ENCODE measurements at places on chromosomes 5 and 9.
A peak's percentile ranks its signal among the peaks of the same experiment; 100 is the strongest.

GRCh38 chr9:131271506-131271931 is 4.8 kb downstream of the FAM78A start:
- DNase-seq, result peak; percentile 46

DNA sequence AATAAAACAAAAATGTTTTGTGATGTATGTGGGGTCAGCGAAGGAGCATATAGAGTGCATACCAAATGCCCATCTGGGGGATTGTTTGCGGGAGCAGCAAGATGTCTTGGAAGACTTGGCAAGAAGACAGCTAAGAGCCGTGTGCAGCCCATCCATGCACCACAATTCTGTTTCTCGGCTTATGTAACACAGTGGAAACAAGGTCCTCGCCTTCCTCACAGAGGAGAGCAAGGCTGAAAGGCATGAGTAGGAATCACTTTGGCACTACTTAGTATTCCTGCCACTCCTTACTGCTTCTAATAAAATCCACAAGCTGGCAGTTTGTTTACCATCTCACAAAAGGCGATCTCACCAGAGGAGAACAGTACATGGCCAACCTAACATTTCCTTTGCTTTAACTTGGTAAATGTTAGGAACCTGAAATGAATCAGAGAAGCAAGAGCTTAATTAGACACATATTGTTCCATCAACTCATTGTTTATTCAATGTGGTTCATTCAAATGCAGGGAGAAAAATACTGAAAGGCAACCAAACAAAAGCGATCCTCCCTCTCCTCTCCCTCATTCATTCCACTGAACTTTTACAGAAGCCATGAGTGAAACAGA is 648.1 kb downstream of the ACTL7B start:
- DNase-seq, result no peak

GRCh38 chr5:22947921-22948320 is 94.8 kb upstream of the CDH12 start:
- DNase-seq, result no peak

GRCh38 chr5:34738381-34738780 is 82.3 kb downstream of the RAI14 start:
- DNase-seq, result no peak

- peak; percentile 24 for DNase-seq
These were observed 3.4 kb downstream of the KIAA1958 start for GRCh38 chr9:112489876-112490666.

DNA sequence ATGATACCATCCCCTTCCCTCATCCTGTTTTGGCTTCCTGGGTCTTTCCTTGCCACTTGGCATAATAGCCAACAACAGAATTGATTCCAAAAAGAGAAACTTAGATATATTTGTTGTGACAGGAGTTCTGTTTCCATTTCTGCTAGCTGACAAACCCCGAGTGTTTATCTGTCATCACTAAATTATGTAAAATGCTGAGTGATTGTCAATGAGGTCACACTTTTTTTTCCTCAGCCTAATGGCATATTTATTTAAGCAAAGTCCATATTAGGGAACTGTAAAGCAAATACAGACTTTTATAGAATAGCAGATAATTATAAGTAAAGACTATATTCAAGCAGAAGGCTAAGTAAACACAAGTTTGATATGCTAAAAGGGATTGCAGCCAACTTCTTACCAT is 64.0 kb downstream of the RGS7BP start:
- DNase-seq, result no peak

DNA sequence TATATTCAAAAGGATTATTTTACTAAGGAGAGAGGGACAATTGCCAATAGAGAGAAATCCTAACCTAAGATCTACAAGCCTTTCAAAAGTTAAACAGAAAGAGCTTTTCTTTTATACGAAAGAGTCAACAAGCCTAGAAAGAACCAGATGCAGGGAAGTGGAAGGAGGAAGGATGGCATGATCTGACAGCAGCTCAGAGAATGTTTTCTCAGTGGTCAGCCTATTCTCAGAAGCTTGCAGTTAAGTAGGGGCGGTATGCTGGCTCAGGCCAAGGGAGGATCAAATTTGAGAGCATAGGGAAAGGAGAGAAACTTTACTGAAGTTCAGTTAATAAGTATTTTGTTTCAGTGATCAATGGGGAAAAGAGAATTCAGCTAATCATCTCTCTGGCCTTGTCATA is 88.0 kb upstream of the FTMT start:
- no peak for DNase-seq

- no peak for DNase-seq
These were observed 235.5 kb upstream of the ACTBL2 start for GRCh38 chr5:57718155-57718554.

DNA sequence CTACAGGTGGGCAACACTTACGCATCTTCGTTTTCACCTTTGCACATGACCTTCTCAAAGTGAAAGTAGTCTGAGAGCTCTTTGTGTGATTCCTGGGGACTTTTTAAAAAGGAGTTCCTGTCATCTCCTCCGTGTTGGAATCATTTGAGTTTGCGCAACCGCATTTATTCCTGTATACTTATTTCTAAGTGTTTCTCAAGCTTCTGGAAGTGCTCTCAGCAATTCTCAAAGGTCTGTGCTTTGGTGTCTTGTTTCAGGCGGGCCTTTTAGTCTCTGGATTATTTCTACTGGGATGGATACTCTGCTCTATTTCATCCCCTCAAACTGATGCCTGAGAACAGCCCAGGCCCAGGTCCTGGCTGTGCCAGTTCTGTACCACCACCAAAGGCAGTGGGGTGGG is 226.5 kb upstream of the TUT7 start:
- no peak for DNase-seq

- no peak for DNase-seq
These were observed 15.9 kb downstream of the EXD3 start for GRCh38 chr9:137406876-137407589.

DNA sequence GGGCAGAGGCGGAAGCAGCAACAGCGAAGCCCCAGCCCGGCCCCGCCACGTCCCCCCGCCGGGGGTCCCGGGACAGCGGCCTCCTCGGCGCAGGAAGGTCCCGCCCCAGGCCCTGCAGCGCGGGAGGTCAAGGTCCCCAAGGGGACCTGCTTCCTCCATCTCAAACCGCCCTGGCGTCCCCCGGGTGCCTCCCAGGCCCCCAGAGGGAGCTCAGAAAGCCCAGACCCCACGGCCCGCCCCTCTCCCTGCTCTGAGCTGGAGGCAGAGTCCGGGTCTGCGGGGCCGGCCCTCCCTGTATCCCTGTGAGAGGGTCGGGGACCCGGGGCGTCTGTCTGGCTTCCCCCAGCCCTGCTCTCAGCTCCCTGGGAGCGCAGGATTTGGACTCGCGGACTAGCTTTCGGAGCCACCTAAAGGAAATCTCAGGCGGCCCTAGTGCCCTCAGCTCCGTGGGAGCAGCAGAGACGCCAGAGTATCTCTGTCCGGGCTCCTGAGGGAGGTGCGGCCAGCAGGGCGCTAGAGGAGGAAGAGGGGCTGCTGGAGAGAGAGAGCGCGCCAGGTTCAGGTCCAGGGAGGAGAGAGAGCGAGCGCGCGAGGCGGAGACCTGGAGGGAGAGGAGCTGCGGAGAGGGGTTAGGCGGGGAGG is 30.7 kb downstream of the EXOC3 start:
- DNase-seq, result peak; percentile 63

DNA sequence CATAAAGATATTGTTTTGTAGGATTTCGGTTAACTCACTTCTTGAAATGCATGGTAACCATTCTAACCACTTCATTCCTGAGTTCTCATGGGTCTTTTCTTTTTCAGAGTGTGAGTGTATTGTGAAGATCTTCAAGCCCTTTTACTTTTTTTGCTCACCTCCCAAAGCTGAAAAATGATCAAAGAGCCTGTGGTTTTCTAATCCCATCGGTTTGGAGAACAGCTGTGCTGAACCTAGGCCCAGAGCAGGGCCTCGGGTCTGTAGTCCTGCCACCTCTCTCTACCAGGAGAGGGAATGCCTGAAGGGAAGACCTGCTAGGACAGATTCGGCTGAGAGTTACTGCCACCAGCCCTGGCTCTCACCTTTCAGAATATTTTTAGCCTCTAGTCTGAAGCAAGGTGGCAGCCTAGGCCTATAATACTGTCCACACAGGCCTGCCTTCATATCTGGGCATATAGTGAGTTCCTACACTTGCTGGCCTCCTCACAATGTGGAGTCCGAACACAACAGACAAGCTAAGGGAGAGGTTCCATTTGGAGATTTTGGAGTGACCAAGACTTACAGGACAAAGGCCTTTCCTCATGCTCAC is 13.8 kb downstream of the RGMB start:
- no peak for DNase-seq

- peak; percentile 80 for DNase-seq
These were observed 117.0 kb downstream of the TRPM6 start for GRCh38 chr9:74770508-74771261.

GRCh38 chr5:173487300-173487699 is 129.2 kb downstream of the BOD1 start:
- DNase-seq, result no peak

- DNase-seq, result no peak
These were observed 29.8 kb downstream of the HMGCR start for GRCh38 chr5:75366787-75367186.

GRCh38 chr5:55934115-55934613 is 60.6 kb downstream of the IL6ST start:
- DNase-seq, result no peak

DNA sequence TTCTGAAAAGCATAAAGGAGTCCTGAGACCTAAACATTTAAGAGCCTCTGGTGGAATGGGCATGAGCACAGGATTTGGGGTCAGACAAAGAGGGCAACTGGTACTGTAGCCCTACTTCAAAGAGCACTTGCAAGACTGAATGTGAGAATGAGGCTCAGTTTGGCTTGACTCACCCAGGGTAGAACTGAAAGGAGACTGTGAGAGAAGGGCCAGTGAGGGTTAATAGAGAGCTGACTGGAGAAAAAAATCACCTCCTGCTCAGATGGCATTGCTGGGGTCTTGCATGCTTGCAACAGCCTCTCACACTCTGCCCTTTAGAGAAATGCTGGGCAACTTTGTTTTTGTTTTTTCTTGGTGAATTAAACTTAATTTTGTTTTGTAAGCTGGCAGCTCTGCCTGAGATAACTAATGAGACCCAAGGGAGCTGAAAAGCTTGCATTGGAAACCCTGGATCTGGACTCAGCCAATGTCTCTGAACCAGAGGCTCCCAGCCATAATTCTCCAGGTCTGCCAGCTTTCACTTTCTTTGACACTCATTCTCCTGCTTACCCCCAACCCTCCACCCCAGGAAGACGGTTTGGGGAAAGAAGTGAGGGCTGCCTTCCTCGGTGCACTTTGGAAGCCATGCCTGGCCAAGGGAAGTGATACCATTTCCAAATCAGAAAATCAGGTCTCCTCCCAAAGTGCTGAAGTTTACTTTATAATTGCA is 161.1 kb upstream of the PANK3 start:
- no peak for DNase-seq

DNA sequence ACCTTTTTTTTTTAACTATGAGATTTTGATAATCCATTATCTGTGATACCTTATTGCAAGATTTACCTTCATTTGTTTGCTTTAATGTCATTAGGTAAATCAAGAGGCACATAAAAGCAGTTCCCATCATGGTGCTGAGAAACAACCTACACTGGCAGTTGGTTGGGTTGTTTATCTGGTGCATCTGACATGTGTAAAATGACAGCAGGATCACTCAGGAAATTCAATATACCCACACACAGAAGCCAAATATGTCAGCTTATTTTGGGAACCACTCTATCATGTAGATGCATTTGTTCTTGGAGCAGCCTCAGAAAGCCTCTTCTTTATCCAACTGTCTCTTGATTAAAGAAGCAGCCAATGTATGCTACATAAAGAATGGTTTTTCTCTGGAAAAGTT is 7.8 kb upstream of the CCDC192 start:
- DNase-seq, result no peak

- DNase-seq, result peak; percentile 65
These were observed at the start of gene MAP3K1 for GRCh38 chr5:56814963-56815657. Gene MAP3K1, plus strand, starts transcription at chr5:56815549. Its CDS starts 25 bp downstream, at chr5:56815574.

DNA sequence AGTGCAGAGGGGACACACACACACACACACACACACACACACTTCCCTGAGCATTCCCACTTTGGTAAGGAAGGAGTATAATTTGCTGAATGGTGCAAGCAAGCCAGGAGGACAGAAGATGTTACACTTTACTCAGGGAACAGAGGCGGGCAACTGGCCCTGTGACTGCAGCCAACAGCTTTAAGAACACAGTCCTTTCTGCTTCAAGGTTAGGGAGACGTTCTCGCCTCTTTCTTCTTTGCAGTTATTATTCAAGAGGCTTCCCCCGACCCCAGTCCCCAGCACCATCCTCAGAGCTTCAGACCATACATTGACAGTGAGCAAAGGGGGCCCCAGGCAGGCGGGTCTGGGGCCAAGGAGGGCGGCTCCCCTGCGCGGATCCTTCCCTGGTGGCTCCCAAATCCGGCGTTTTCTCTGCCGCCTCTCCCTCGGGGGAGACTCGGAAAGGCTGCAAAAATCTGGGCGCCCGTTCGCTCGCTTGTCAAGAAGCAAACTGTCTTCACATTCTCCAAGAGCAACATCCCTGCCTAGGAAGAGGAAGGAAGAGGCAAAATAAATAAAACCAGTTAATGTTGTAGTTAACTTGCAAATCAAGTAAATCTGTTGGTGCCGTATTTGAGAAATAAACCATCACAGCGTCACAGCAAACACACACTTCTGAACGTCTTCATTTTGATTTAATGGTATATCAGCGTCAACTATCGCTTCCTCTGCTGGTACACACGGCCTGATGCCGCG is 3.8 kb upstream of the LHX2 start:
- DNase-seq, result no peak

DNA sequence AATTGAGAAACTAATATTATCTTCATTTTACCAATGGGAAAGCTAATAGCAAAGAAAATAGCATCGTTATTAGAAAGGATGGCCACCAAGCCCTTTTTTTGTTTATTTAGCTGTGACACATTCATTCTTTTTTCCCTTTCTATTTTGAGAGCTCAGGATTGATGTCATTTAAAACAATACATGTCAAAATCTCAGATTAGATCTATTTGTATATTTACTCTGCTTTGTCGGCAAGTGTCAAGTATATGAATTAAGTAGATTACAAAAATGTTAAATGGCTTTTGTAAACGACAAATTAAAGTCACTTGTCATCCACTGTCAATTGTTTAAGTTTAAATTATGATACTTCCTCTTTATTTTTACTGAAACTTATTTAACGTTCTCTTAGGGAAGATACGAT is 118.9 kb downstream of the PAM start:
- no peak for DNase-seq

GRCh38 chr5:179867079-179867465 is 8.5 kb upstream of the MRNIP start:
- DNase-seq, result no peak

- DNase-seq, result no peak
These were observed 39.0 kb downstream of the TENT4A start for GRCh38 chr5:6752236-6752635.

- no peak for DNase-seq
These were observed 6.4 kb upstream of the TEX48 start for GRCh38 chr9:114688379-114688778.

DNA sequence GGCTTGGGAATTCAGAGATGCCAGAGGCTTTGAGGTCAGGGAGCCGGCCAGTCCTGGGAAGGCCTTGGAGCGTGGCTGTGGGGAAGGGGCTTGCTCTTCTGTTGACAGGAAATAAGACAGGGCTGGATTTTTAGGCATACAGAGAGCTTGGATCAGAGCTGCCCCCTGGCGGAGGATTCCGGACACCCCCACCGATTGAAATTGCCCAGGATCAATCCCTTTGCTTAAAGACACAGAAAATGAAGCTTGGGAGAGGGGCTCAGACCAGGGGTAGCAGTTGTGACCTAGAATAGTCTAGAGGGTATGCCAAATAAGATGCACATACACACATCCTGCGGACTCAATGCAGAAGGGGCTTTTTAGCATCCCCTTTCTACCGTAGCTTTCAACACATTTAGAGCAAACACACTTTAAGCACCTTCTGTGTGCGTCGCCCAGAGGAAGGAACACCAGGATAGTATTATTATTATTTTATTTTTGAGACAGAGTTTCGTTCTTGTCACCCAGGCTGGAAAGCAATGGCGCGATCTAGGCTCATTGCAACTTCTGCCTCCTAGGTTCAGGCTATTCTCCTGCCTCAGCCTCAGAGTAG is 1.7 kb upstream of the NTMT1 start:
- peak; percentile 79 for DNase-seq
